Stimulated activated naive B cell treated with anti-CD40 and anti-IgM and Interleukin-4, amounts not matched to agents 10 μg/mL and 1 μg/mL and 100 μg/mL, for 72 hours (primary cell): ENCODE measurements at places on chromosomes 2 and 18.

GRCh38 chr2:83661711-83662110 is 797.4 kb downstream of the SUCLG1 start:
- DNase-seq, result no peak

GRCh38 chr18:48430150-48430549 is 21.0 kb upstream of the ZBTB7C start:
- no peak for DNase-seq

- no peak for DNase-seq
These were observed 234.3 kb downstream of the ETAA1 start for GRCh38 chr2:67631483-67631882.

- DNase-seq, result no peak
These were observed 102.2 kb upstream of the TGFA start for GRCh38 chr2:70655786-70656185.

- DNase-seq, result no peak
These were observed 3.0 kb downstream of the ATIC start for GRCh38 chr2:215314896-215315295.

DNA sequence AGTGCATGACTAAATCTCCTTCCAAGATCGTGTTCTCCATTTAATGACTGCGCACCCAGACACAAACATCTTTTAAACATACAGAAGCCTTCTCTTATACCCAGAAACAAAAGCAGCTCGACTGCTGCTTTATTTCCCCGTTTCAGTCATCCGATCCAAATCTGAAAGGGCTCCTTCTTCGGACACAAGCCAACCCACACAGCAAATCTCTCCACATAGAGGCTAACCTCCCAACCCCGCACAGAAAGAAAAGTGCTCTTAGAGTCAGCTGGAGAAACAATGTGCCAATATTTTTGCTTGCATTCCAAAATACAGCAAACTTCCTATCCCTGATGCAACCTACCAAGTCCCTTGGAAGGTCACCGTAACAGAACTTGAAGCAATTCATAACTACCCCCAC is 29.1 kb downstream of the GAREM1 start:
- DNase-seq, result no peak

DNA sequence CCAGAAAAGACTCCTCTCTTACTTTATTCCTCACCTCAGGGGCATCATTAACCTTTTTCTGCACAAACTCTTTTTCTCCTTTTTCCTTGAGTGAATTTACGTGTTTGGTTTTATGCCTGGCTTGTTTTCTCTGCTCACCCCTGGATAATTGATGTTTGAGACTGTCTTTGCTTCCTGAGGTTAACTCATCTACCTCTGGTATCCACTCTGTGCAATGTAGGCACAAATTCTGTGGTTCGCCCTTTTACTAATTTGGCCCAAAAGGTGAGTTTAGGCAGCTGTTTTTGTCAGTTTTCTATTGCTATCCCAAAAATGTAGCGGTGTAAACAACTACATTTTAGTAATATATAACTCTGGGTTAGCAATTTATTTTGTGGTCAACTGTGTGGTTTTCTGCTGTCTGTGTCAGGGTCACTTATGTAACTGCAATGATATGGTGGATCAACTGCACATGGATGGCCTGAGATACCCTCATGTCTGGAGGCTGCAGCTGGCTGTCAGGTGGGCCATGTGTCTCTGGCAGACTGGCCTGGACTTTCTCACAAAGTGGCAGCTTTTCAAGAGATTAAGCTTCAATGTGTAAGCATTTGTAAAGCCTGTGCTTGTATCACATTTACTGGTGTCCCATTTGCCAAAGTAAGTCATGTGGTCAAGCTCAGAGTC is 329.7 kb downstream of the FSIP2 start:
- no peak for DNase-seq

GRCh38 chr18:45447355-45448265 is 167.7 kb upstream of the SLC14A2 start:
- DNase-seq, result no peak

- no peak for DNase-seq
These were observed 263.2 kb downstream of the CMPK2 start for GRCh38 chr2:6602471-6602870.

DNA sequence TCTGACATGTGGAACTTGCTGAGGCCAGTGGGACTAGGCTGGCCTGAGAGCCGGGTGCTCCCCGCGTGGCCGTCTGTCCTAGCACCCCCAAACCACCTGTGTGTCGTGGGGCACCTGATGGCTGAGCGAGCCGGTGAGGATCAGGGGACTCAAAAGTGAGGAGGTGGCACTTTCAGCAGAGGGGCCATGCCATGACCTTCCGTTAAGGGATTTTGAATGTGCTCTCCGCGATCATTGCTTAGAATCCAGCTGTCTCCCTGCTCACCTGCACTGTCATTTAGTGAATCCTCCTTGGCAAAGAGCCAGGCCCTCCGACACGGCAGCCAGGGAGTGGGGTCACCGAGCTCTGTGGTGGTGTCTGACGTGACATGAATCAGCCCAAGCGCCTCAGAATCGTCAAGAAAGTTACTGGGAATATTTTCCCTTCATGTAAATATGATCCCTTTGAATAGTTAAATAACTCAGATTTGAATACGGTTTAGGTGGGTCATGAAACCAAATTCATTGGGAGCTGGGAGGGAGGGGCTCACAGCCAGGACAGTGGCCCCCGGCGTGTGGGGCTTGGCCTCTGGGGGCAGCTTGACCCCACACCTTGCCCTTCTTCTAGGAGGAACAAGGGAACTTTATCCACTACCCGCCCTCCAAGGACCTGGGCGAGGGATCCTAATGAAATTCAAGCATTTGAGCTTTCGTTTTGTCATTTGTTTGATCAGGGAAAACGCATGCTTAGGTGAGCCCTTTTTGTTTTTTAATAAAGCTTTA is 9.5 kb downstream of the NFATC1 start:
- no peak for DNase-seq

- no peak for DNase-seq
These were observed 50.6 kb upstream of the RMDN2 start for GRCh38 chr2:37874470-37874869.

- DNase-seq, result no peak
These were observed 719 bp upstream of the ATP6V1B1 start for GRCh38 chr2:70934981-70935380.

DNA sequence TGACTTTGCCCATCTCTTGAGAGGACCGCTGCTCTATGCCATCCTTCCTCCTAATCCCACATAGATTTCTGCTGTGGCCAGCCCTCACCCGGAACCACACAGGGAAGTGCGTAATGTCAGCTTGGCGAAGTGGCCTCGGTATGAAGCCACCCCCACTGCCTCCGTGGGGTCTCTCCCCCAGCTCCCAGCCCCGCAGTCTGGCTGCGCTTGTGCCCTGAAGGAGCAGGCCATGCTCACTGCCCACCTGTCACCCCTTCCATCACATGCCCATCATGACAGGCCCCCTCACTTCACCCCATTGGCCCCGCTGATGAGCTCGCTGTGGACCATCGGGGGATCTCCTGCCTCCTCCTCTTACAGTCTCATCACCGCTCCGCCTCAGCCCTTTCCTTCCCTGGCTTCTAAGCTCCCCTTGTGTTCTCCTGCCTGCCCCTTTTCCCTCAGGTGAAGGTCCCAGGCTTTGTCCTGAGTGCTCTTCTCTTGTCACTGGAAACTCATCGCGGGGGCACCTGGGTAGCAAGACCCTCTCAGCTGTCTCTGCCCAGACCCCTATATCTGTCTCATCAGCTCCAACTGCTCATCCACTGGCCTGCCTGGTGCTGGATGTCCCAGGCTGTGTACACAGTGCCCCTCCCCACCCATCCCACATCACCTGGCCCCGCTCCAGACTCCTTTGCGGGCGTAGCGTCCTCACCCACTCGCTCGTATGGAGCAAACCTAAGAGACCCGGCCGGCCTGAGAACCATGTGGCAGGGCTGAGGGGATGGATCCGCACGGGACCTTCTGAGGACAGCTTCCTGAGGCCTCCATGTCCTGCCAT is 81.7 kb downstream of the GLI2 start:
- DNase-seq, result no peak

- DNase-seq, result no peak
These were observed 544.1 kb upstream of the ID2 start for GRCh38 chr2:8137801-8138200.

DNA sequence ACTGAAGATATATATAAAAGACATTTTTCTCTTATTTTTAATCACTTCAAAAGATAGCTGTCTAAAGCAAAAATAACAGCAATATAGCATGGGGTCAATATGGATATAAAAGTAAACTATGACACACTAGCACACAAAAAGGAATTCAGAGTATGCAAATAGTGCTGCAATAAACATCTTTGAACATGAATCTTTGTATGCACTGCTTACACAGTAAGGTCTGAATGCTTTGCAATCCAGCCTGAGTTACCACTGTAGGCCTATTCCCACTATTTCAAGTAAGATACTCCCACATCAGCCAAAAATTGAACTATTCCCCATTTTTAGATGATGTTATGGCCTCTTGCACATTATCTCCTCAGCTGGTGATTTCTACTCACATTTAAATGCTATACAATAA is 27.4 kb upstream of the ERCC3 start:
- DNase-seq, result no peak

GRCh38 chr2:148660999-148661398 is 16.4 kb downstream of the EPC2 start:
- DNase-seq, result no peak

GRCh38 chr2:70639841-70640436 is 86.3 kb upstream of the TGFA start:
- DNase-seq, result no peak

- DNase-seq, result no peak
These were observed 152.9 kb downstream of the ARL4C start for GRCh38 chr2:234344012-234344411.

- DNase-seq, result no peak
These were observed 37.2 kb upstream of the ZNF532 start for GRCh38 chr18:58827428-58827827.

- DNase-seq, result no peak
These were observed 11.4 kb downstream of the TCF23 start for GRCh38 chr2:27160191-27160590.

DNA sequence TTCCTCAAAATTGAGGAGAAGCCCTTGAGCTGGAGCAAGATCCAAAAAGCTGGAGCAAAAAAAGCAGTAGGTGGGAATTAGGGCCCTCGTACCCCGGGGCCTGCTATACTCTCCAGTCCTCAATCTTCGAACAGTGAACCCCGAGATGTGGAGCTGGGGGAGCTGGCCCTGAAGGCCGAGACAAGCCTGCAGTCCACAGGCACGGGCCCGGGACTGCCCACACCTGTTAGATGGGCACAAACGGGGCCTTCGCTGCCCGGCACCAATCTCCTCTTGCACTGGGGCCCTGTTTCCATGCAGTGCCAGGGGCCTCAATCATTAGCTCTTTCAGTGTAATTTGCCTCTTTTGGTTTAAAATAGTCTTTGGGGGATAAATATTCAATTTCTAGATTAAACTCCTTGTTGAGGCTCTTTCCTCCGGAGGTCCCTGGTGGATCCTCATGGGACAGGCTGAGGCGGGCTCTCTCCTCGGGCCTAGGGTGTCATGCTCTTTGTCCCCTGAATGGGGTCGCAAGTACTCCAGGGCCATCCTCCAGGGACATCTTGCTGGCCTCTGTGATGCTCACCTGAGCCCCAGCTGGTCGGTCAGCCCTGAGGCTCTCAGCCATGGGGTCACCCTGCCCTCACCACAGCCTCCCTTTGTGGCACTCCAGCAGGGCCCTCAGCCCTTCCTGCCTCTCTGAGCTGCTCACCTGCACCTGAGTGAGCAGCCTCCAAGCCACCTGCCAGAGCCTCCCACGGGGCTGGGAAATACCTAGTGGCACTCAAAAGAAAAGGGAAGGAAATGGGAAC is 223.6 kb downstream of the ALPK2 start:
- DNase-seq, result no peak

GRCh38 chr18:64668461-64668962 is 519.6 kb upstream of the LINC00305 start:
- DNase-seq, result no peak

DNA sequence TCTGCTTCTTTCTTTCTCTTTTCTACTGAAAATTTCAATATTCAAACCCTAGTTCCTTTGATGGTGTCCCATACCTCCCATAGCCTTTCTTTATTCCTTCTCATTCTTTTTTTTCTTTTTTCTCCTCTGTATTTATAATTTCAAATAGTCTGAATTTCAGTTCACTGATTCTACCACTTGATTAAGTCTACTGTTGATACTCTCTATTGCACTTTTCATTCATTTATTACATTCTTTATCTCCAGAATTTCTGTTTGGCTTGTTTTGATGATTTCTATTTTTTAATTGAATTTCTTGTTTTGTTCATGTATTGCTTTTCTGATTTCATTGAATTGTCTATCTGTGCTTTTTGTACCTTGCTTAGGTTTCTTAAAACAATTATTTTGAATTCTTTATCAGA is 111.9 kb upstream of the VRK2 start:
- no peak for DNase-seq

GRCh38 chr2:40625849-40626248 is 174.0 kb upstream of the SLC8A1 start:
- no peak for DNase-seq

GRCh38 chr2:13005761-13006335 is 289.1 kb downstream of the TRIB2 start:
- no peak for DNase-seq

DNA sequence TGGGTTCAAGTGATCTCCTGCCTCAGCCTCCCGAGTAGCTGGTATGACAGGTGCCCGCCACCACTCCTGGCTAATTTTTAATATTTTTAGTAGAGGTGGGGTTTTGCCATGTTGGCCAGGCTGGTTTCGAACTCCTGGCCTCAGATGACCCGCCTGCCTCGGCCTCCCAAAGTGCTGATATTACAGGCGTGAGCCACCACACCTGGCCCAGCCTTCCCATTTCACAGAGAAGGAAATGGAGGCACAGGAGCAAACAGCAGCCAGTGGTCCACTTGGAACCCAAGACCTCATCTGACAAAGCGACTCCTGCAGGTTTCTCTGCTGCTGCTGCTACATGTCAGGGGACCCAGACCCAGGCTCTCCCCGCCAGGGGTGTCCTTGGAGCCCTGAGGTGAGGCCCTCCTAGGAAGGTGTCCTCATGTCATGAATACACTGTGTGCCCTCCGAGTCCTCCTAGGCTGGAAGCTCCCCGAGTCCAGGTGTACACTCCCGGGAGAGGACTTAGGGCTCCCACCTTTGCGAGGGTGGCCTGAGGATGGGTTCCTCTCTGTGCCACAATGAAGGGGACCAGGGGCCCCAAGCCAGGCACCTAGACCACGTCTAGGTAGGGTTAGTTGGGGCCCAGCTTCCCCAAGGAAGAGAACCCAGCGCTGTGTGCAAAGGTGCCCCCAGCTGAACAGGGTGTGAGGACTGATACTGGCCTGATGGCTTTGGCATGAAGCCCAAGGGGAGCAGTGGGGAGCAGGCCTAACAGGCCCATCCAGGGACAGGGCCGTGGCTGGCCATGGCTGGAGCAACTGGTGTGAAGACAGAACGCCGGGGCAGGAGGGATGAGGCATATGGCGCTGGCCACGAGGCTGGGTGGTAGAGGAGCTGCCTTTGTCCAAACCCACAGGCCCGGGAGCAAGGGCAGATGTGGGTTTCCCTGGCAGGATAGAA is 56.1 kb downstream of the HS6ST1 start:
- no peak for DNase-seq

- DNase-seq, result no peak
These were observed 101.9 kb upstream of the CTDP1 start for GRCh38 chr18:79577451-79578395.

DNA sequence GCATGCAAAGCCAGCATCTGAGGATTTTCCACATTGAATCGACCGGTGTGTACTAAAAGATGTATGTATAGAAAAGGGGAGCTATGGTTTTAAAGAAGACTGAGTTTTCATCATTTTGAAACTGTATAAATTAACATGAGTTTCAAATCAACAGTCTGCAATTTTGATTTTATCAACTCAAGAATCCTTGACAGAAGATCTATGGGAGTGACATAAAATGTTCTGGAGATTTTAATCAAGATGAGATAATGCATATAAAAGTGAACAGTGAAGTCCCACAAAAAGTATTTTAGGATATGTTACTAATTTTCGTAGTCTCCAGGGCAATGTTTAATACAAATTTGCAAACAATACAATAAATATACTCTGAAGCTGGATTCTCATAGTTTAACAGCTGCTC is 24.0 kb upstream of the CERS6 start:
- no peak for DNase-seq
